Stimulated activated CD4-positive, alpha-beta T cell treated with anti-CD3 and anti-CD28 coated beads, Interleukin-4, amount 100 ng/mL, for 4 hours (primary cell): ENCODE measurements at places on chromosomes 4 and X.

GRCh38 chrX:13276991-13277390, 42.9 kb downstream of the ATXN3L start:
- no peak for DNase-seq

- DNase-seq, result no peak
Observed at GRCh38 chr4:168293386-168293975, 25.1 kb downstream of the DDX60 start.

GRCh38 chr4:151094290-151094751, 5.1 kb upstream of the RPS3A start:
- no peak for DNase-seq

DNA sequence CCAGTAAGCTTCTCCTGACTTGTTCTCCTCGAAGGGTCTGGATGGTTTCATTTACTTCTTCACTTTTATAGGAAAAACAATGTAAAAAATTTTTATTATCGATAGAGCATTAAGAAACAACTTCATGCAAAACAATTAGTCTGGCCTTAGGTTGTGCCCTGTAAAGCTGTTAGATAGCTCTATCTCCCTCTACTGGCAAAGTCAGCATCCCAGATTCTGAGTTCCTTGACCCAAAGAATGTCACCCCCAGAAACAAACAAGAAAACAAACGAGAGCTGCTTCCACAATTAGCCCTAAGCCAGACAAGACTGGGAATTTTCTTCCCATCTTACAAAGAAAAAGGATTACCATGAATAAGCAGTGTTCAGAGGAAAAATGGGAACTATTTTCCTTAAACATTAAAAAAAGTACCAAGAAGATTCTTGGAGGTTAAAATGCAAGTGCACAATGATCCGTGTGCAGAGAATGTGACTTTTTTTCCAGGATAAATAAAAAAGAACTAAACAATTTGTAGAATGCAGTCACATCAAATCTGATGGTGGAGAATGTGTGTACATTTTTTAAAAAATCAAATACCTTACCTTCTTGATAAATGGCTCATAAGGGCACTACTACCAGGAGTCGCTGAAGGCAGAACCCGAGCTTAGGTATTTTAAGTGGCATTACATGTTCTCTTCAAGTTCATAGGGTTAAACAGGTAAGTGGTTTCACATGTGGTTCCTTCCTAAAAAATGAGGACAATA, 293.2 kb downstream of the FBXO8 start:
- DNase-seq, result no peak

- DNase-seq, result no peak
Observed at GRCh38 chrX:103518571-103518970, 718 bp downstream of the RAB40A start.

DNA sequence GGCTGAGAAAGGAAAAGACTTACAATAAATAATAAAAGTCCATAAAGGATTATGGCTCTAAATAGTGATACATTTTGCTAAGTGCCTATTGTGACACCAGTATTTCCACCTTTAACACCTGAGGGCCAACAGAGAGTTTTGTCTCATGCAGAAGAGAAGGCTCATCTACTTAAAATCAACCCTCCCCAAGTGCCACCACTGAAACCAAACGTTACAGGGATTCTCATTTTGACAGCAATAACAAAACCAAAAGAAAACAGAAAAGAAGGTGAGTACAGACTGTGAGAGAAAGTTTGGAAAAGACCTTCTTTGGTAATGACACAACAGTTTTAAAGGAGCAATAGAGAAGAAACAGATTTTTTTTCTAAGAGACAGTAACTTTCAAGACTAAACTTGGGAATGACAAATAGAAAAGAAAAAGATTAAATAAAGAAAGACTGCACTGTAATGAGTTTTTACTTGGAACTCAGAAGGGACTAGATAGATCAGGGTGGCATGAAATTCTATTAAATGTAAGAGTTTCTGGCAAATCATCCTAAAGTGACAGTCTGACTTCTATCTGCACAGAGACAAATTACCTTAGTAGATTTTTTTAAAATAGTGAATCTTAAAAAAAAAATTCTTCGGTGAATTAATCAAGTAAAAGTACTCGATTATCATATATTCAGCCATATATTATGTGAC, 109.7 kb downstream of the ZNF827 start:
- DNase-seq, result no peak

GRCh38 chr4:165631208-165631894, 241.7 kb upstream of the TLL1 start:
- DNase-seq, result no peak

DNA sequence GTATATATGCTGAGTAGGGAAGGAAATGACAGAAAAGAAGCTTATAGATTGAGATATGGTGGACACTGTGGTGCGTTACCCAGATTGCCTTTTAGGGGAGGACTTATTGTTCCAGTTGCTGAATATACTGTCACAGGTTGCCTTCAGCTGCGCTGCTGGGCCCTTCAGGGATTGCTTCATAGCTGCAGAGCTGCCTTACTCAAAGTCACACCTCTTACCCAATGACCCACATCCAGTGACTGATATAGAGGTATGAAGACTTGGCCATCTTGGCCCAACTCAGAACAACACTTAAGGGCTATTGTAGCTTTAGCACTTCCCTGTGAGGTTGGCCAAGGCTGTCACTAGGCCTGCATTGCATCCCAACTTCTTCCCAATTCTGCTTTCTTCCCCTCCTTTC, 63.4 kb upstream of the TMEM164 start:
- no peak for DNase-seq

DNA sequence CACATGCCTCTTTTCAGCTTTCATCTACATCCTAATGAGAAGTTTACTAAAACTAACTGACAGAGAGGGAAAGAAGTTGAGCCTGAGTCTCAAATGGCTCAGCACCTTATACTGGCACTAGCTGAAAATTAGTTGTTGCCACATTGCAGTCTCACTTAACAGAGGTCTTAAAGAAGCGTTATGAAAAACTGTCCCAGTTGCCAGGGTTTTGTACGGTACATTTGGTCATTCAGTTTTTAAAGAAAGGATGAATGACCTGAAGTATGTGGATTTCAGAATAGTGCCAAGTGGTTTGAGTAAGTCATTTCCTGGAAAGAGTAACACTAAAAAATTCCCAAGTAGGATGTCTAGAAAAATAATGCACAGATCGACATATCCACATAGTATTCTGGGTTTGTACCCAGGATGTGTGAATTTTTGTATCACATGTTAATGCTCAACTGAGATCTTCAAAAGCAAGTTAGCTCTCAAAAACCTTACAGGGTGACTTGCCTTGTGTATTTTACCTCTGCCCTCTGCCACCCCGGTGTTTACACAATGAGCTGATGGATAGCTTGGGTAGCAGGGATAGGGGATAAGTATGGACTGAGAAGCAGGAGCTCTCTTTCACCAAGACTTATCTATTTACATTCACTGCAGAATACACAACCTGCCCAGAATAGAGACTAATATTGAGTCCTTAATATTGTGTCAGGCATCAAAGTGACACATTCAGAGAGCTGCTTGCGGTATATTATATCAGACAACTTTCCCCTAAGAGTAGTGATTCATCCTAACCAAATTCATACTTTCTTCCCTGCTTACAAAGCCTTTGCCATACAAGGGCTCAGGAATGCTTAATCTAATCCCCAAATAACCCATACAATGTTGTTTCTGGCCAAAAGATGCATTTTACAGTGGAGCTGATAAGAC, 1075.7 kb upstream of the PABPC4L start:
- DNase-seq, result no peak
